Activated CD8-positive, alpha-beta memory T cell treated with anti-CD3 and anti-CD28 coated beads, Interleukin-2, amount 50 U/mL, for 48 hours (primary cell): ENCODE measurements at places on chromosomes 12 and 14.

GRCh38 chr12:71524626-71525025 lies 85.0 kb downstream of the LGR5 start:
- no peak for DNase-seq

DNA sequence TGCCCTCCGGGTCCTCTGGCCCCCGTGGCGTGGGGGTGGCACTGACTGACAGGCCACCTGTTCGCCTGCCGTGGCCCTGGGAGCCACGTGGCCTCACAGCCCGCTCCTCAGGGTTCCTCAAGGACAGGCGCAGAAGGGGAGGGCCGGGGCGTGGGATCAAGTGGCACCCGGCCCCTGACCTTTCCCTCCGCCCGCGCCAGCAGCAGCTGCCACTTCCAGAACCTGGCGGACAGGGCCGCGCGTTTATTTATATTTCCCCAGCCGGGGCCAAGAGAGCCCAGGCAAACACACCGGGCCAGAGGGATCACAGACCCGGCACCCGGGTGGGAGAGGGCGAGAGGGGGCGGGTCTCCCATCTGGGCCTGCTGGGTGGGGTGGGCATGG lies 92.6 kb downstream of the RFLNA start:
- DNase-seq = no peak

DNA sequence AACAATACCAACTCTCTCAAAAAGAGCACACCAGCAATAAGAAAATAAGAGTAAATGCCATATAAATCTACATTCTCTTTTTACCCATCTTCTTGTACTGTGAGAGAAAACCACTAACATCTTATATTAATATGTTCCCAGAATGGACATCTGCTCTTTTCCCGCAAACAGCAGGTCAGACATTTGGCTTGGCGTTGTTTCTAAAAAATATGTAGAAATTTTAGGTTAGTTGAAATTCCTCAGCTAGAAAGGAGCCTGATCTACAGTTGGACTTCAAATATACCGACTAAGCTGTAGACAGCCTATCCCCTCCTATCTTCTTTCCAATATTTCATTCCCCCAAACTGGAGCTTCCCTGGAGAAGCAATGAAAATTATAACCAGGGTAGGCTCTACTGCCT lies 88.7 kb downstream of the PPP2R5E start:
- DNase-seq = no peak

GRCh38 chr14:57938533-57938932 lies 72.6 kb upstream of the SLC35F4 start:
- no peak for DNase-seq

GRCh38 chr14:92384461-92385133 lies 61.6 kb downstream of the SLC24A4 start:
- DNase-seq = no peak

DNA sequence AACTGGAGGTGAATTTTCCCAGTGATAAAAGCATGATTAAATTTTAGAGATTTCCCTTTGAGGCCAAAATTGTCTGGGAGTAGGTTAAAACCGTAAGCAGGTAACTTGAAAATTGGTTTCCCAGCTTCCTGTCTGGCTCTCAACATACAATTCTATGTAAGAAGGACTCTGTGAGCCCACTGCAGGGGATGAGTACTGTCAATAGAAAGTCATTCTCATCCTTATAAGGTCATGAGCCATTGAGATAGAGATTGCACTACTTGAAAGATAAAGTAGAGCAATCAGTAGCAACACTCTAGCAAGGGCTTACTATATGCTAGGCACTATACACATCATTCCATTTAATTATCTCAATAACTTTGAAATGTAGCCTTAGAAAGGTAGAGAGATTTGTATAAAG lies 225.6 kb upstream of the HMGA2 start:
- DNase-seq = no peak

DNA sequence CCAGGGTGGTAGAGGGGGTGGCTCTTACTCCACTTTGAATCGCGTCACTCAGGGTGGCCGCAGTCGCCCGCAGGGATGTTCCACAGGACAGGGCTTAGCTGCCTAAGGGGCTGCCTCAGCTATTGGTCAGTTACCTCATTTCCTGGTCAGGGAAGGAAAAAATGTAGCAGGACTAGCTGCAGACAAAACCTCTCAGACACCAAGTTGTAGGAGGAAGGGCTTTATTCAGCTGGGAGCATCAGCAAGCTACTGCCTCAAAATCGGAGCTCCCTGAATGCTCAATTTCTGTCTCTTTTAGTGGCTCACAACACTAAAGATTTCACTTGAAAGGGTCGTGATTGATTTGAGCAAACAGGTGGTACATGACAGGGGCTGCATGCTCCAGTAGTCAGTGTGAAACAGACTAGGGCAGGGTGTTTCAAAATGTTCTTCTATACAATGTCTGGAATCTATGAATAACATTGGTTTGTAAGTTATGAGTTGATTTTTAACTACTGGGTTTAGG lies 6.4 kb upstream of the CLEC6A start:
- DNase-seq = no peak

DNA sequence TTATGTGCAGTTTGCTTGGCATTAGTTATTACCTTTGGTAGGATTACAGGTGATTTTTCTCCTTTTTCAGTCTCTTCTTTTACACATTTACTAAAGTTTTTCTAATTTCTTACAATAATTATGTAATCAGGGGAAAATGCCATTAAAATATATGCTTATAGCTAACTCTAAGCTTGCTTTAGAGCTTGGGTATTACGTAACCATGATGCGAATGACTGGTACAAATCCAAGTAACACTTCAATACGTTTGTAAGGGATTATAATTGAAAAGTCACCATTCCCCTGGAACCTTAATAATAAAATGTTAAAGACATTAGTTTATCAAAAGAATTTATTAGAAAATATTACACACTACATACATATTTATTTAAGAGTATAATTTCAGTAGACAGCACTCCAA lies 71.6 kb downstream of the SCAF11 start:
- DNase-seq = no peak

DNA sequence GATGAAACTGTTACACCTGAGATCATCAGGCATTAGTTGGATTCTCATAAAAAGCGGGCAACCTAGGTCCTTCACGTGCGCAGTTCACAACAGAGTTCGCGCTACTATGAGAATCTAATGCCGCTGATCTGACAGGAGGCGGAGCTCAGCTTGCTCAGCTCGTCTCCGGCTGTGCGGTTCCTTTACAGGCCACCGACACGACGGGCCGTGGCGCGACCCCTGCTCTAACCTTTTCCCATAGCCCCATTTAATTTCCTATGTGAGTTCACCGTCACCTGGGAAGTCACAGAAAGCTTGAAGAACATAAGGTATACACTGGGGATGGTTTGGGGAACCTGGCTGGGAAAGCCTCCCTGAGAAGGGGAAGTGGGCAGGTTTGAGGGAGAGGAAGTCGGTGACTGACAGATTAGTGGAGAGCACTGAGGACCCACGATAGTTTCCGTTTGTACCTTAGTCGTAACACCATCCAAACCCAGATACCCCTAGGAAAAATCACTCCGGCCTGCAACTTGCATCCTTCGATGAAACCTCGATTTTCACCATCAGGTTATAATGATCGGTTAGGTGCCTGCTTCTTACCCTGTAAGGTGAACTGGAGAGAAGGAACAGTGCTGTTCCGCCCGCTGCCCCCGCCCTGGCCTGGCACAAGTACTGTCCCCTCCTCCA lies 2.8 kb upstream of the AAAS start:
- DNase-seq = peak; percentile 83

GRCh38 chr12:92764831-92765230 lies 62.0 kb downstream of the PLEKHG7 start:
- DNase-seq = no peak

GRCh38 chr14:69458350-69458749 lies 26.2 kb upstream of the PLEKHD1 start:
- DNase-seq = no peak

DNA sequence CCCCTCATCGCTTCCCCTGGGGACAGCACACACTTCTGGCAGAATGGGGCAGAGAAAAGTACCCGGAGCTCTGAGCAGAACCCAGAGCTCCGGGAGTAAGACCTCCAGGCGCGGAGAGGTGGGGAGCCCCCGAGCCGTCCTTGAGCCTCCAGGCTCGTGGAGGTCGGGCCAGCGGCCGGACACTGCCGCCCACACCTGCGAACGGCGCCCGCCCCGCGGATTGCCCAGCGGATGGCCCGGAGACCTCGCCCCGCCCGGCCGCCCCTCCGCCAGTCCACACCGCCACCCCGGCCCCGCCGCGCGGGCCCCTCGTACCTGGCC lies 344 bp downstream of the SPTLC2 start:
- peak; percentile 60 for DNase-seq

DNA sequence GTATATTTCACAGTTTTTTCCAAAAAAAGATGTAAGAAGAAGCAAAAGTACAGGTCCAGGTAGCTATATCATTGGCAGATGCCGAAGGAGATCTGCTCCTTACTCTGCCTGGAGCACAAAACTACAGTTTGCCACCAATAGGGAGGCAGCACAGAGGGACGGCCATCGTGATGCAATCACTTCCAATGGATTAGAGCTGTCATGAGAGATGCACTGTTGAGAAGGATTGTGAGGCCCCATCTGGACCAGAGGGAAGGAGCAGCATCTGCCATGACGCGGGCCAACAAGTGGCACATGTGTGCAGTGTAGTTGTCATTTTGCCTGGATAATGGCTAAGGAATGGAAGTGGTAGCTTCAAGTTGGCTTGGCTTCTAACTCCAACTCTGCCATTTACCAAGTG lies 318.8 kb upstream of the FKBP4 start:
- no peak for DNase-seq

GRCh38 chr12:80791863-80792262 lies 75.2 kb downstream of the MYF5 start:
- no peak for DNase-seq

GRCh38 chr12:76852106-76852505 lies 26.7 kb downstream of the CSRP2 start:
- DNase-seq = no peak

DNA sequence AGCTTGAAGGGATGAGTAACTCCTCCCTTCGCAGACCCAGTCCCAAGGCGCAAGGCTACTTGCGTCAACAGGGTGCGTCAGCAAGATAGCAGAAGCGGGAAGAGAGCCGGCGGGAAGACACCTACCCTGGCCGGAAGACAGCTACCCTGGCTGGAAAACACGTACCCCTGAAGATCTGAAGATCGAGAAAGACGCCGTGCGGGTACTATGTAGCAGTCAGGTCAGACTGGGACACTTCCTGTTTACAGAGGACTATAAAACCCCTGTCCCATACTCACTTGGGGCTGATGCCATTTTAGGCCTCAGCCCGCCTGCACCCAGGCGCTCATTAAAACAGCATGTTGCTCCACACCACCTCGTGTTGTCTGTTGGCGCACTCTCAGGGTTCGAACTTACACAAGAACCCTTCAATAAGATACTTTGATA lies 80.9 kb downstream of the ABCD2 start:
- DNase-seq = no peak

- DNase-seq = peak; percentile 37
Observed at GRCh38 chr14:76759589-76759988, 1.7 kb upstream of the VASH1 start.

GRCh38 chr12:68749861-68750260 lies 3.9 kb downstream of the SLC35E3 start:
- DNase-seq = no peak

DNA sequence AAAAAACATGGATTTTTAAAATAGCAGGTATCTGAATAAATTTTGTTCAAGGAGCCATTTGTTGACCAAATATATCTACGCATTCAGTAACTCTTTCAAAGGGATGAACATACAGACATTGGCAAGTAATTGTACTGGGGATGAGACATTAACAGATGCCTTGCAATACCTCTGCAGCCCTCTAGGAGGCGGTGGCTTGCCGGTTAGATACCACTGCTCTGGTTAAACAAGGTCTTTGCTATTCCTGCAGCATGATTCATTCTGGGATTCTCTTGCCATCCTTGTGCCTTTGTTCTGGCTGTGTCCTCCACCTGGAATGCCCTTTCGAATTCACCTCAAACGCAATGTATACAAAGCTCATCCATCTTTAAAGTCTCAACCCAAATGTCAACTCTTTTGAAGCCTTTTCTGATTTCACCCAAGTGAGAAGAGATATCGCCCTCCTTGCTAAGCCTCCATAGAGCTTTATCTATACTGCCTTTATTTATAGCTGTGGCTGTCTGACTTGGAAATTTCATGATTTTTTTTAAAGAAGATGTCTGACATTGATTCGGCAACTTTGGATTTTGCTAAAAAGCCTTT lies 131.0 kb upstream of the SRRM4 start:
- peak; percentile 54 for DNase-seq

DNA sequence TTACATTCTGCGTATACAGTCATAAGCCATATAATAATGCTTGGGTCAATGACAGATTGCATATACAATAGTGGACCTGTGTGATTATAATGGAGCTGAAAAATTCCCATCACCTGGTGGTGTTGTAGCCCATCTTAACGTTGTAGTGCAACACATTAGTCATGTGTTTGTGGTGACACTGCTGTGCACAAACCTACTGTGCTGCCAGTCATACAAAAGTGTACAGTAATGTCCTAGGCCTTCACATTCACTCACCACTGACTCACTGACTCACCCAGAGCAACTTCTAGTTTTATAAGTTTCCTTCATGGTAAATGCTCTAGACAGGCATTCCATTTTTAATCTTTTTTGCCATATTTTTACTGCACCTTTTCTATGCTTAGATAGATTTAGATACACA lies 194.8 kb upstream of the SEL1L start:
- no peak for DNase-seq

- DNase-seq = no peak
Observed at GRCh38 chr12:10705655-10706054, 17.5 kb downstream of the YBX3 start.

DNA sequence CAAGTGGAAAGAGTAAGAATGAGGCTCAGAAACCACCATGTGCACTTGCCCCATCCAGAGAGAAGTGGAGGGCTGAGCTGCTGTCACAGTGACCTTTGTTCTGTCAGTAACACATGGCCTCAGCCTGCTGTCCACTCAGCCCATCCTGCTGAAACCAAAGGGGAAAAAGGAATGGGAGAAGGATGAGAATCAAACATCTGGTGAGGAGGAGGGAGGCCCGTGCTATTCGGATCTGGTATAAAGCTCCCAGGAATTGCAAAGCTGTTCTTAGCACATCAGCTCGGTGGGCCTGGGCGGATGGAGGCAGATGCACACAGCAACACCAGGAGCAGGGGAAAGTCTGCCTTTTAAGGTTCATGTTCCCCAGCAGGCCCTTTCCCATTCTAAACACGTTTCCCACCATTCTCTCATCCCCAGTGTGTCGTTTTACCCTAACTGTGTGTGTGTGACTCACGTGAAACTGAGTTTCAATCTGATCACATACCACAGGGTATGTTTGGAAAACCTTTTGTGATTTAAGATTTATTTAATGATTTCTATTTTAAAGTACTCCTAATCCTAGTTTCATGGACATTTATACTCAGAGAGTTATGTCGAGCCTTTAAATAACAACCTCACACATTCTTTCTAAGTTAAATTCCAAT lies 36.8 kb downstream of the RTRAF start:
- DNase-seq = no peak

DNA sequence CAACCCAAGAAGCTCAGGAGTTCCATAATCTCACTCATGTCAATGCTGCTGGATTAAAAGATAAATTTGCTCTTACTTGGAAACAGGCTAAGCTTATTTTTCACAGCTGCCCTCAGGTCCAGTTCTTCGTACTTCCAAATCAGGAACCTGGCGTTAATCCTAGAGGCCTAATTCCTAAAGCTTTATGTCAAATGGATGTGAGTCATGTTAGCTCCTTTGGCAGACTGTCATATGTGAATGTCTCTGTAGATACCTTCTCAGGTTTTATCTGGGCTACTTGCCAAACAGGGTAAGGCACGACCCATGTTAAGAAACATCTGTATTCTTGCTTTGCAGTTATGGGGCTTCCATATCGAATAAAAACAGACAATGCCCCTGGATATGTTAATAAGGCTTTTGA lies 504.6 kb downstream of the ALG10 start:
- DNase-seq = no peak
